G401 (cell line): ENCODE measurements at places on chromosomes 4 and X. TPM values are rescaled to one million over a fixed set of nuclear protein-coding genes. Genes with fewer than 3 reads are reported as not detected.

- no peak for DNase-seq
Observed at GRCh38 chr4:87133183-87133582, 87.2 kb downstream of the KLHL8 start.

GRCh38 chr4:148327683-148328082 is 114.5 kb downstream of the NR3C2 start:
- DNase-seq: no peak

DNA sequence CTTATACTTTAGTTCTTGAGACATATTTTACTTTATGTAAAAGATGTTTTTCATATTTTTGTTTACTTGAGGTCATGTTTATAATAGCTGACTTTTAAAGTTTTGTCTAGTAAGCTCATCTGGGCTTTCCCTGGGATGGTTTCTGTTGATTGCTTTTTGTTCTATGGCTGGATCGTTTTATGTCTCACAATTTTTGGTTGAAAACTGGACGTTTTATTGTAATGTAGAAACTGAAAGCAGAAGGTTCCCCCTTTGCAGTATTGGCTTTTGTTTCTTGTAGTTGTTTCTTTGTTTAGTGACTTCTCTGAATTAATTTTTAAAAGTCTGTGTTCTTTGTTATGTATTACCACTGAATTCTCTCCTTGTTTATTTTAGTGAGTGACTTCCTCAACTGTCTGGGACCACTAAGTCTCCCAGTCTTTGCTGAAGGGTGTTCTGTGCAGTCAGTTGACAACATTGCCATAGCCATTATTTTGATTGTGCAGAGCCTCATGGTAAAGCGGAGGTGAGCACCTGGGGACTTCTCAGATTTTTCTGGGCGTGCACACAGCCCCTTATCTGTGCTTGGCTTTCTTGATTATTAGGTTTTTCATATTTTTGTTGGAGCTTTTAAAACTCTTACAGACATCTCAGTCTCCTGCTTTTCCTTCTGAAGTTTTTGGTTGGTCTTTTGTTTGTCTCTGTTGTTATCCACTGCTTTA is 31.0 kb downstream of the KDM6A start:
- DNase-seq: no peak

Gene ZMAT1
- total RNA-seq: 0.68 and 1.6 TPM in 2 replicates

Gene SGMS2
- not detected in 2 replicates for total RNA-seq

Gene SORBS2
- total RNA-seq: 16.3 and 39.7 TPM in 2 replicates

Gene PPBP
- not detected in 2 replicates for total RNA-seq
